ENCODE measurements at places on chromosomes 1 and 21.
A peak's percentile ranks its signal among the peaks of the same experiment; 100 is the strongest.

DNA sequence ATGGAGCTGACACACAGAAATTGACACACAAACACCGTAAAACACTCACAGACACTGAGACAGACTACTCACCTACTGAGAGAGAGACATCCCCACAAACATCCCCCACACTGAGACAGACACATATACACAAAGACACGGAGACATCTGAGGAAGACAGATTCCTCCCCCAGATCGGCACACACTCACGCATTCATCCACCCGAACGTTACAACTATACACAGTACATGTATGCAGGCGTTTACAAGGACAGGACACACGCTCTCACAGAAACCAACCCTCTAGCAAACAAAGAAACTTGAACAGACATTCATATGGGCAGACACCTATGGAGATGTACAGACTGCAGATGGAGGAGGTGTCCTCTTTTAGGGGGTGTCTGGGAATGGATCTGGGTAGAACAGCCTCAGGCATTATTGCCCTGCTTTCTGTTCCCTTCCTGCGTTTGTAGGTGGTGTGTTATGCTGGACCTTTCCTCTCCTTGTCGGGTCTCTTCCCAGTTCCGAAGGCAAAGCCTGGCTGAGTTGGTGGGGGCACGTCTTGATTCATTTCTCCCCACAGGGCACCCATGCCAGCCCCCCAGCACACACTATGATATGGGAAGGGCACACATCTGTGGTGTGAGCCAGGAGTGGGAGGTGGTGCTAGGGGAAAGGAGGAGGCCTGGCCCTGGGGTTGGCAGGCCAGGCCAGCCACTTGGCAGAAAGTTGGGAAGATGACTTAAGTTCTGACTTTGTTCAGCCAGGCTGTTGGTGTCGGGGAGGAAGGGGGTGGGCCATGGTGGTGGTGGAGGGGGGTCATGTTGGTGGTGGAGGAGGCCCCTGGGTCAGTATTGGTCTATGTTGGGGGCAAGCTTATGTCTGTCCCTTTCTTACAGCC is 1.5 kb downstream of the KIRREL1 start:
- DNase-seq = no peak

DNA sequence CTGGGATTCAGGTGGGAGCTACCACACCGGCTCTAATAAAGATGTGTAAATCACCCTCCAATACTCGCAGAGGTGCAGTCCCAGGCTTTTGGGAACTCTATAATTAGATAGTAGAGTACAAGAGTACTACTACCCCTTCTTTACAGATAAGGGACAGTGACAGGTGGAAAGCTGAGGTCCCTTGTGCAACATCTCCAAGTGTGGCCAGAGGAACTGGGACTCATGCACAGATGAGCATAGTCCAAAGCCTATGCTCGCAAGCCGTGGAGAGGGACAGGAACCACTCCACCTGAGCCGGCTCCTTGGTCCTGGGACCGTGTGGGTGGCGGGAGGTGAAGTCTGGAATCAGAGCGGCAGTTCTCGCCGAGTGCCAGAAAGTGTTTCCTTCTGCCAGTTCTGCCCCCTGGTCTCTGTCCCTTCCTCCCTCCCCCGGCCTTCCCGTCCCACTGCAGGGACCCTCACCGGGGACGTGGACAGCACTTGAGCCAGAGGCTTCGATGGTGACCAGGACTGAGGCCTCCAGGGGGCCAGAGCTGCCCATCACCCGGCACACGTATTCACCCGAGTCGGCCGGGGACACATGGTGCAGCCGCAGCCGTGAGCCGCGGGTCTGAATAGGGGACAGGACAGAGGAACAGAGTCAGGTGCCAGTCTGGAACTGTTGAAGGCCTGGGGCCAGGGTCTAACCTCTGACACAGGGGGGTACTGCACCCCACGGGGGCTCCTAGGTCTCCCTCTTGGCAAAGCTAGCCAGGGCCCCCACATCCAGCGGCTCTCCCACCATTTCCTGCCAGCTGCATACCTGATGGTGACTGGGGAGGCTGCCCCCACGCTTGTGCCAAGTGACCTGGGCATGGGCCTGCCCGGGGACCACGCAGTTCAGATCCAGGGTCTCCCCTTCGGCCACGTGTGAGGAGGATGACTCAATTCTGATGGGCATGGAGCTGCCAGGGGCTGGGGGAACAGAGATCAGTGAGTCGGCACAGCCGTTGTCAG is 33.9 kb downstream of the LDLRAD2 start:
- no peak for DNase-seq

DNA sequence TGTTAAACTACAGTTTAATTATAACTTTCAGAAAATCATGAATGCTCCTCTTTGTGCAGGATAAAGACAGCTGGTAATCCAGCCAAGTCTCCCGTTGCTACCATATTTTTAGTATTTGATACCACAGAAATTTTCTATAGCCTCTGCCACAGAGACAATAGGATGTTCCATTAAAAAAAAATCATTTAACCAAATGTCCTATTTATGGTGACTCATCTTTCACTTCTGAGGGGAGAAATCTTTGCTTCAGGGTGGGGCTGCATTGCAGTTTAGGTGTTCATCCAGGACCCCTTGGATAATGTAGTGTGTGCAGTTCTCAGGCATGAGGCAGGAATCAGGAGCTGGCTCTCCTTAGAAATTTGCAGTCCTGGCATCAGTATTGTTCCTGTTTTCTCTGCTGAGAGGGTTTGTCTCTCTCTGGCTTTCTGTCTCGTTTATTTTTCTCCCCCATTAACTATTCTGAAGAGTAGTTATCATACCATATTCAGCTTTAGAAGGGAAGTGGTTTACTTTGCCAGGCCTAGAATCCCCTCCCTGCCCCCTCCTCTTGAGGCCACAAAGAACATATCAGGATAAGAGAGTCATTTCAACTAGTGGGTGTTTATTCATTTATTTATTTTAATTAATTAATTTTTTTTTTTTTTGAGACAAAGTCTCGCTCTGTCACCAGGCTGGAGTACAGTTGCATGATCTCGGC is 3.1 kb downstream of the PRUNE1 start:
- DNase-seq = peak; percentile 36

GRCh38 chr1:29845910-29846309 is 609.6 kb downstream of the PTPRU start:
- DNase-seq = no peak

DNA sequence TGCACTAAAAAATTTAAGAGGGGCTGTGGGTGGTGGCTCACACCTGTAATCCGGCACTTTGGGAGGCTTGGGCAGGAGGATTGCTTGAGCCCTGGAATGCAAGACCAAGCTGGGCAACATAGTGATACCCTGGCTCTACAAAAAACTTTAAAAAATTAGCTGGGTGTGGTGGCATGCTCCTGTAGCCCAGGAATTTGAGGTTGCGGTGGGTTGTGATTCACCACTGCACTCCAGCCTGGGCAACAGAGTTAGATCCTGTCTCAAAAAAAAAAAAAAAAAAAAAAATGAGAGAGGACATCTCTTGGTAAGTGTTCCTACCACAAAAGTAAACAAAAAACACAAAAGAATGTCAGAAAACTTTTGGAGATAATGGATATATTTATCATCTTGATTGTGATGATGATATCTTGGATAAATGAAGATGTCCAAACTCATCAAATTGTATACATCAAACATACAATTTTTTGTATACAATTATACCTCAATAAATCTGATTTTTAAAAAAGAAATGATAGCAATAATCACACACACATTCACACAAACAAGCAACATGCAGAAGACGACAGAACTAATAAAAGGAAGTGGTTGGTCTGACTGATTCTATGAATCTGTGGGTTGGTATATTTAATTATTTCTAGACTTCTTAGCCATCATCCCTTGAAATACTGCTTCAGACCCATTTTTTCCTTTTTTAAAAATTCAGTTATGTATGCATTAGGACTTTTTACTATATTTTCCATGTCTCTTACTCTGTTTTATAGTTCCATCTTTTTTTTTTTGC is 465.9 kb downstream of the PLA2G4A start:
- no peak for DNase-seq

DNA sequence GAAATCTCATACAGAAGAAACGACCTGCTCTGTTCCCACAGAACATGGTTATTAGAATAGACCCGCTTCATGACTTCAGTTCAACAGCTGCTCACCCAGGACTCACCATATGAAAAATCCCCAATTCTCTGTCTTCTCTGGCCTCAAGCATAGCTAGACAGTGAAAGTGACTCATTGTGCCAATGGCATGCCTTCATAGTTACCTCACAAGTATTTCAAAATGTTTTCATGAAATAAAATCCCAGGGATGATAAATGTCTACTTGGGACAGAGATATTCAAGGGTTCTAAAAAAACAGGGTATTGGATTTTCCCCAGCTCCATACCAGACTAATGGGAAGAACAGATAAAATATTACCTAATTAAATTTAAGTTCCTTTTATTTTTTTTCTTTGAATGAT is 82.3 kb downstream of the NOTCH2 start:
- DNase-seq = peak; percentile 19
